ENCODE measurements at places on chromosomes 6 and 20. TPM values are rescaled to one million over a fixed set of nuclear protein-coding genes. Genes with fewer than 3 reads are reported as not detected.

TMEM30A gene
- polyA plus RNA-seq = 92.1 TPM

JPH2 gene
- polyA plus RNA-seq = not detected

EGFL8 gene
- polyA plus RNA-seq = 3.6 TPM

GSTA3 gene
- not detected for polyA plus RNA-seq

SIM1 gene
- polyA plus RNA-seq = not detected

MAP1LC3A gene
- polyA plus RNA-seq = 5.8 TPM

POU5F1 gene
- polyA plus RNA-seq = not detected

PPP1R14C gene
- 9.2 TPM for polyA plus RNA-seq

IL17A gene
- polyA plus RNA-seq = not detected

MTHFD1L gene
- 3.9 TPM for polyA plus RNA-seq

C6orf132 gene
- not detected for polyA plus RNA-seq

PM20D2 gene
- polyA plus RNA-seq = 2.5 TPM

TFAP2A gene
- 4.4 TPM for polyA plus RNA-seq

GPSM3 gene
- polyA plus RNA-seq = not detected

ZNF165 gene
- polyA plus RNA-seq = 6.1 TPM

CD109 gene
- not detected for polyA plus RNA-seq

MC3R gene
- not detected for polyA plus RNA-seq

PRSS16 gene
- polyA plus RNA-seq = 6.3 TPM

C20orf96 gene
- polyA plus RNA-seq = 9.2 TPM

SLC17A2 gene
- polyA plus RNA-seq = not detected

VWA7 gene
- polyA plus RNA-seq = 3.1 TPM
